ENCODE measurements at places on chromosomes 6 and 20. TPM values are rescaled to one million over a fixed set of nuclear protein-coding genes. Genes with fewer than 3 reads are reported as not detected.
A peak's percentile ranks its signal among the peaks of the same experiment; 100 is the strongest.

The C6orf52 gene
- not detected for total RNA-seq

The GGTLC1 gene
- not detected for total RNA-seq

The SLPI gene
- 276 TPM for total RNA-seq

The SLC17A5 gene
- total RNA-seq = 14.3 TPM

The COQ3 gene
- total RNA-seq = not detected

The FHL5 gene
- total RNA-seq = 4.9 TPM

The BPI gene
- not detected for total RNA-seq

DNA sequence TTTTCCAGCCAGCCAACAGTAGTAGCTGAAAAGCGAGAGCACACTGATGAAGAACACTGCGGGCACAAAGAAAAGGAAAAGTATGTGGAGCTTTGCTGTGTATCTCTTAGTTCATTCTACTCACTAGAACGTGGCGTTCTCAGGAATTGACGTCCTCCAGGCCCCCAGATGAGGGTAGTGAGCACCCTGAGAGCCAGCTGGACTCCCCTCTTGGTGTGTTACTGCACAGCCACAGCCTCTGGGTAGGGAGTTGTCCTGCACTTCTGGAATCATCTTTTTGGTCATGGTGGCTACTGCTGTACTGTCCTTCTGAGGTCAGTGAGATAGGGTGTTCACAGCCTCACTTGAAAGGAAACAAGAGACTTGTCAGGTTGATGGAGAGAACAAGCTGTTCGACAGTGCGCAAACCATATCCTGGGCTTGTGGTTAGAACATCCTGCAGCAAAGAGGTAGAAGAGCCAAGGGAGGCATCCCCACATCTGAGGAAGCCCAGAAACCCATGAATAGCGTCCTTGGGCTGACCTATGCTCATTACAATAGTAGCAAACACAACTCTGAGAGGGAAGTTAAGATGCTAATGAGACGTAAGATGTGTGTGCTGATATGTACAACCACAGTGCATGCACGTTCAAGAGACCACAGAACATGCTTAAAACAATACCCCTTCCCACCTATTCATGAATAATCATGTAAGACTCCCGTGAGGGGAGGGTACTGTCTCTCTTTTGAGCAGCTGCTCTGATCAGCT, 14.6 kb upstream of the HLA-F start:
- DNase-seq = peak; percentile 64

- DNase-seq = no peak
Measured at GRCh38 chr20:3133155-3133554, 26.5 kb downstream of the FASTKD5 start.

- DNase-seq = no peak
Measured at GRCh38 chr6:68114463-68115047, 520.5 kb upstream of the ADGRB3 start.

GRCh38 chr6:67881706-67882065, 753.4 kb upstream of the ADGRB3 start:
- no peak for DNase-seq

DNA sequence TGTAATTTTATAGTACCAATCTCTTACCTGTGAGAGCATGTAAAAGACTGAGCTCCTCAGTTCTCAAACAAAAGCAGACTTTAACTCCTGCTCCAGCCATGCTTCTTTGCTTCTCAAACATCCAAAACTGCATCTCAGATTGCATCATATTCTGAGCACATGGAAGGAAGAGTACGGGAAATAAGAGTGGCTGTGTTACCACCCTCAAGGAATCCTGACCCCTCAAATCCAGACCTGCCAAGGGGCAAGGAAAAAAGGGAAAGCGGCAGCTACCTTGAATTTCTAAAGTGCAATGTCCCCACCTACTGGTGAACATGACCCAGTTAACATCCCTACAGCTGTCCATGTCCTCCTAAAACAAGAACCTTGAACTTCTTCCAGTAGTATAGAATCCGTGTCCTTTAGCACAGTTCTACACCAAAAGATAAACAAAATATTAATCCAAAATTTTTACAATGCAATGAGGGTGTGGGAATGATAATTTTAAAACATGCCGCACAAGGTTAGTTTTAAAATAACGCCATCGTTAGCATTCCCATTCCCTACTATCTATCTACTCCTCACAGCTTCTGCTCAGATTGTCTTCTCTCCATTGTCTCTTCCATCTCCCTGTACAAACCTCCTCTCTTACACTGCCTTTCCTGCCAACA, 34.1 kb upstream of the HLA-DQB1 start:
- DNase-seq = no peak

DNA sequence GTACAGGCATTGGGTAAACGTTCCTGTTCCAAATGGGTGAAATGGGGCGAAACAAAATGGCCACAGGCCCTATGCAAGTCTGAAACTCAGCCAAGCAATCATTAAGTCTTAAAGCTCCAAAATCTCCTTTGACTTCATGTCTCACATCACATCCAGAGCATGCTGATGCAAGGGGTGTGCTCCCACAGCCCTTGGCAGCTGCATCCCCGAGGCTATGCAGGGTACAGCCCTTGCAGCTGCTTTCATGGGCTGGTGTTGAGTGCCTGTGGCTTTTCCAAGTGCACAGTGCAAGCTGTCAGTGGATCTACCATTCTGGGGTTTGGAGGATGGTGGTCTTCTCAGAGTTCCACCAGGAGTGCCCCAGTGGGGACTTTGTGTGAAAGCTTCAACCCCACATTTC, 270.0 kb upstream of the CDYL start:
- no peak for DNase-seq

GRCh38 chr6:11230158-11231107, 2.0 kb downstream of the NEDD9 start:
- DNase-seq = no peak

GRCh38 chr6:56767892-56768531, 125.3 kb upstream of the DST start:
- DNase-seq = no peak

- no peak for DNase-seq
Measured at GRCh38 chr20:1206366-1207148, 3.3 kb downstream of the C20orf202 start.

DNA sequence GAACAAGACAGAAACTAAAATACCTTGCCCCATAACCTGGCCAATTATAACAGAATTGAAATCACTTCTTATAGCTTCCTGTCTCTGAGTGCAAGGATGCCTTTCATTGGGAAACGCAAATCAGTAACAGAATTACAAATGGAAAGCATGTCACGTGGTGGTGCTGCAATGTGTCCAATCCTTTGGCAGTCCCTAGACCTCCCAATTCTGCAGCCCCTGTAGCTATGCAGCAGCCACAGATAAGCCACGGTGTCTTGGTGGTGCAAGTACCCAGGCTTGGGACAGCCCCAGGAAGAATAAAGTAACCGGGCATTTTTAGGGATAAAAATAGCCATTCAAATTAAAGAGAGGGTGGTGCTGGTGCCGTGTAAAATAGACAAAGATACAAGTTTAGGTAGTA, 134.6 kb upstream of the CCN2 start:
- DNase-seq = no peak

DNA sequence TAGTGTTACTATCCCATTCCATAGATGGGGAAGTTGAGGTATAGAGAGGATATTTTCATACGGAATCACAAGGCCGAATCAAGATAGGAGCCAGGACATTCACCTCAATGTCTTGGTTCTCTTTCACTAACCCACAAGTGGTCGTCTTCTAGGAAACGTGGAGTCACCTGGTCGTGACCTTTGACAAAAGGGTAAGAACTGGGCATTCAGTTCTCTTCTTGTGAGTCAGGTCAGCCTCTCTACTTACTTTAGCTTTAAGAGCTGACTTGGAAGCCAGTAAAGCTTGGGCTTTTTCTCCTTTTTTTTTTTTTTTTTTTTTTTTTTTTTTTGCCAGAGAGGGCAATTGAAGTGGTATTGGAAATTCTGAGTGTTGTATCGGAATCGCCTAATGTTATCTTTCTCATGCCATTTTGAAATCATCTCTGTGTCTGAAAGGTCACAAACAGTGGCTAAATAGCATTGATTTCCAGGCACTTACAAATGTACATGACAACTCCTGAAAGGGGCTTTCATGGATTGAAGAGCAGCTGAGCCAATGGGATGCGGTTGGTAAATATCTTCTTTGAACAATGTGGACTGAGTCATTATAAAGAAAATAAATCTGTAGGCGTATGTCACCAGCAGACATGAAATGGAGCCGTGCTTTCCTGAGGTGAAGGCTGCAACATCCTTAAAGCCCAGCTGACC, 356.9 kb downstream of the KIF16B start:
- DNase-seq = no peak

DNA sequence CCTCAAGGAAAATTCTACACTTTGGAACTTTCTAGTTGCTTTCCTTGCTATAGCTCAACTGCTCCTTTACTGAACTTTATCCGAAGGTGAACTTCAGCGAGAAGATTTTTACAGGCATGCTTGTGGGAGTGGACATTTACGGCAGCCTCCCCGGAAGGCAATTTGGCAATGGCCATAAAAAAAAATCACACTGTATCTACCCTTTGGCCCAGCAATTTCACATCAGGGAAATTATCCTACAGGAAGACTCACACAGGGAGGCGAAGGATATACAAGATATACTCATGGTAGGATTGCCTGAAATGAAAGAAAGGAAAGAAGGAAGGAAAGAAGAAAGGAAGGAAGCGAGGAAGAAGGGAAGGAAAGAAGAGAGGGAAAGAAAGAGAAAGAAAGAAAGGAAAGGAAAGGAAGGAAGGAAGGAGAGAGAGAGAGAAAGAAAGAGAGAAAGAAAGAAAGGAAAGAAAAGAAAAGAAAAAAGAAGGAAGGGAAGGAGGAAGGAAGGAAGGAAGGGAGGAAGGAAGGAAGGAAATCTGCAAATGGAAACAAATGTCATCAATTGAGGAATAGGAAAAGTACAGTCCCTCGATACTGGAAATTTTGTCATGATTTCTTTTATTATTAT, 25.7 kb downstream of the OVOL2 start:
- no peak for DNase-seq

DNA sequence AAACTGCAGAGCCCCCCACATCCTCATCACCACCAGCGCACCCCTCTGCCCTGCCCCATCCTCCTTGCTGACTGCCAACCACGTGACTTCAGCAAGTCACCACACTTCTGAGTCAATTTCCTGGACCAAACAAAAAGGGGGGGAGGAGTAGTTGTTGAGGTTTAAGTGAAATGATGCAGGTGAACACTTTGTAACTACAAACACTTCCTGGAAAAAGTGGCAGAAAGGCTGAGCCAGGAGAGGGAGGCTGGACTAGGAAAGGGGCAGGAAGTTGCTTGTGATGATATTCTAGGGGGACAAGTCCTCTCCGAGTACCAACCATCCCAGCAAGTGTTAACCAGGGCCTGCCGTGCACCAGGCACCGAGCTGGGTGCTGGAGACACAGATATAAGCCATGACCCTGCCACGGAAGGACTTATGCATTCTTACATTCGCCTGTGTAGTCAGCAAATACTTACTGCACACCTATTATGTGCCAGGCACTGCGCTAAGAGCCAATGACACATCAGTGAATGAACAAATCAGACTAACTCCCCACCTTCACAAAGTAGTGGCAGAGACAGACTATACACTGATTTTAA, 67.3 kb downstream of the PREX1 start:
- DNase-seq = peak; percentile 34

Measured in stomach (tissue), 19 donors.